ENCODE measurements at places on chromosomes 3 and 15.

- DNase-seq, result no peak
Measured at GRCh38 chr3:101884776-101885175, 35.5 kb downstream of the NFKBIZ start.

GRCh38 chr3:192207651-192208050 lies 519.7 kb downstream of the FGF12 start:
- DNase-seq, result no peak

DNA sequence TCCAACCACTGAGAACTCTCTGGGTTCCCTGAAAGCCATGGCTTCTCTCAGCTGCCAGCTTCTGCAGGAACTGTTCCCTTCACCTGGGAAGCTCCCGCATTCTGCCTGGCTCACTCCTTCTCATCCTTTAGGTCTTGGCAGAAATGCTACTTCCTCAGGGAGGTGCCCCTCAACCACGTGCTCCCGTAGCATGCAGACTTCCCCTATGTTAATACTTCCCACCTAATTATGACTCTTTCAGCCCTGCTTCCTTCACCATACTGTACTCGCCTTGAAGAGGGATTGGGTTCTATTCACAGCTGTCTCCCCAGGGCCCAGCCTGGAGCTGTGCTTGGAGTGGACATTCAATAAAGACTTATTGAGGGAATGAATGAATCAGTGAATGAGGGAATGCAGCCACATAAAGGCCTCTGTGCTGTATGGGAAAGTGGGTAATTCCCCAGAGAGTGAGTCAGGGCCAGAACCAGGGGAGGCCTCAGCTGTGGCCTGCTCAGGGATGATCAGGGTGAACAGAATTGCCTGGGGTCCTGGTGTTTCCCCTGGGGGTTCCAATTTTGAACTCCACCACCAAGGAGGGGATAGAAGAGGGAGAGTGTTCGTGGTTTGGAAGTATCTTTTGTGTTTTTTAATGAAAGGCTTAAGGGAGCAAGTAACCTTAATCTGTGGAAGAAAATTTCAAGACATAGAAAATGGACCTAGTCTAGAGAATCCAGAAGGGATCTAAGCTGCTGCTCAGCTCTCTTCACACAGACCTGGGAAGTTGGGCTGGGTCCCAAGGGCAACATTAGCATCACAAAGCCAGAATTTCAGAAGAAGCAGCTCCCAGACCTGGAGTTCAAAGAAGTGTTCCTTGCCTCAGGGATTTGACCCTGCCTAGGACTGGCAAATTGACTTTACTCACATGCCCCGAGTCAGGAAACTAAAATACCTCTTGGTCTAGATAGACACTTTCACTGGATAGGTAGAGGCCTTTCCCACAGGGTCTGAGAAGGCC lies 14.6 kb upstream of the FAM107A start:
- DNase-seq, result no peak

GRCh38 chr15:85125056-85125661 lies 143.5 kb downstream of the PDE8A start:
- no peak for DNase-seq

GRCh38 chr3:138950701-138951100 lies 3.7 kb downstream of the FOXL2NB start:
- no peak for DNase-seq

- no peak for DNase-seq
Measured at GRCh38 chr15:57502116-57502515, 89.6 kb upstream of the MYZAP start.

- no peak for DNase-seq
Measured at GRCh38 chr15:29311696-29312095, 42.1 kb upstream of the NSMCE3 start.

GRCh38 chr3:120854908-120855526 lies 53.0 kb upstream of the STXBP5L start:
- DNase-seq, result no peak

DNA sequence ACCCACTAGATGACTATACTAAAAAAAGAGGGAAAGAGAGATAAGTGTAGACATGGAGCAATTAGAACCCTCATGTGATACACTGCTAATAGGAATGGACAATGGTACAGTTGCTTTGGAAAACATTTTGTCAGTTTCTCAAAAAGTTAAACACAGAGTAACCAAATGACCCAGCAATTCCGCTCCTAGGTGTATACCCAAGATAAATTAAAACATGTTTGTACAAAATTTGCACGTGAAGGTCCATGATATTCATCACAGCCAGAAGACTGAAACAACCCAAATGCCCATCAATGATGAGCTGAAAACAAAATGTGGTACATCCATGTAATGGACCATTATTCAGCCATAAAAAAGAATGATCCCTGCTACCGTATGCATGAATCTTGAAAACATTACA lies 11.8 kb downstream of the MESP2 start:
- no peak for DNase-seq

DNA sequence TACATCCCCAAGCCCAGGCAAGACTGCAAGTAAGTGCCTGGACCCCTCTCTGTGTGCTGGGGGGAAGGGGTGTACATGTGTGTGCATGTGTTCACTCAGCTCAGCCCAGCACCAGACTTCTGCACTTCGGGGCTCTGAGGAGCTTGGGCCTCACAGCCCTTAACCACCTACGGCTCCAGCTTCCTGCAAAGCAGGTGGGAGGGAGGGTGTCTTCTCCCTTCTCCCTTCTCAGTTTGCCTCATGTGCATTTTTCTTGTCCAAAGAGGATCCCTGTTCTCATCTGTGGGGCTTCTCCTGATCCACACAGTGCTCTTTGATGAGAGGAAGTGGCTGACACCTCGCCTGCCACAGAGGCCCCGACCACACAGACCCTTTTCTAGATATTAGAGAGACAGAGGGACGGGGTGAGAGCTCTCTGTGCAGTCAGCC lies 69.3 kb downstream of the MESD start:
- no peak for DNase-seq

- DNase-seq, result no peak
Measured at GRCh38 chr15:26598704-26599103, 174.2 kb downstream of the GABRB3 start.

- DNase-seq, result no peak
Measured at GRCh38 chr3:143821862-143822261, 26.4 kb downstream of the SLC9A9 start.

DNA sequence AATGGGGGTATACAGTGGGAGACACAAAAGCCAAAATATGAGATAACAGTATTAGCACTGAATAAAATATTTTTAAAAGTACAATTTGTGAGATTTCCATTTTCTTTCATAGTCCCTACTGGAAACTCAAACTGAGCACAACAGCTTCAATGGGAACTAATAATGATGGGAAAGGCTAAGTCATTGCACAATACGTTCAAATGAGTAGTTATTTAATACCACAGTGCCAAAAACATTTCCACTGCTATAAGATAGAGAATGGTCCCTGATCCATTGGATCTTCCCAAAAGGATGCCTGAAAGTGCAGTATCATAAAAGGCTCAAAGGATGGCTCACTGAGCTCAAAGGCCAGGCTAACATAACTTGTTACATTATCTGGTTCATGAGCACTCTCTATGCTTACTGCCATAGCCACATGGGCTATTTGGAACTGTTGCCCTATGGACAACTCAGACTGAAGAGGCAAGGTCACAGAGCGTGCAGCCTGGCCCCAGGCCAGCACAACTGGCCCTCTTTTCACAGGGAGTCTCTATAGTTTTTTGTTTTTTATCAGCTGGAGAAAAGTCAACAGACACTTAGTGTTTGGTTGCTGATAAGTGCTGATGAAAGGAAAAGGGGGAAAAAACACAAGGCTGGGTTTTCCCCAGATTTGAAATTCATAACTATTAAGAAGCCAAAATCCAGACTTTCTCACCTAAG lies 54.1 kb upstream of the PPIB start:
- DNase-seq, result no peak

DNA sequence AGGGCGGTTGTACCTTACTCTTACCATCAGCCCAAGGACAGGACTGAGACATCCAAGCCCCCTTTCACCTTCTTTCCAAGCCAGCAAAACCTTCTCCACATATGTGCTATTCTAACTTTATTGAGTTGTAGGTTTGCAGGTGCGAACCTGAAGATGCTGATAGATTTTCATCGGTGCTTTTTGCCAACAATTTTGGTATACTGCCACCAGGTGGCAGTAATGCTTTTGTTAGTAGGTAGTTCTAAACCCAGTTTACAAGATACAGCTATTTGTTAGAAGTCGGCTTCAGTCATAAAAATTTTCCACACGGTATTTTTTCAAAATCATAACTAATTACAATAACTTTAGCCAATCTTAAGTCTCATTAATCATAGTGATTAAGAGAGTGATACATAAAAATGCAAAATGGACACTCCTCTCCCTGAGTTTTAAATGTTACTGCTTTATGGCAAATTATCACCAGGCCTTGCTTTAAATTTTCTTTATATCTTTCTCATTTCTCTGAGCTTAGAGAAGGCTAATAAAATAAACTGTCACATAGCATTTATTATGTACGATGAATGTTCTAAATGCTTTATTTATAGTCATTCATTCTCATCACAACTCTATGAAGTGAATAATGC lies 636 bp downstream of the TBC1D21 start:
- DNase-seq, result peak; percentile 41

Data from neuronal stem cell (in vitro differentiated cells).